ENCODE measurements at places on chromosomes 4 and X.
A peak's percentile ranks its signal among the peaks of the same experiment; 100 is the strongest.

DNA sequence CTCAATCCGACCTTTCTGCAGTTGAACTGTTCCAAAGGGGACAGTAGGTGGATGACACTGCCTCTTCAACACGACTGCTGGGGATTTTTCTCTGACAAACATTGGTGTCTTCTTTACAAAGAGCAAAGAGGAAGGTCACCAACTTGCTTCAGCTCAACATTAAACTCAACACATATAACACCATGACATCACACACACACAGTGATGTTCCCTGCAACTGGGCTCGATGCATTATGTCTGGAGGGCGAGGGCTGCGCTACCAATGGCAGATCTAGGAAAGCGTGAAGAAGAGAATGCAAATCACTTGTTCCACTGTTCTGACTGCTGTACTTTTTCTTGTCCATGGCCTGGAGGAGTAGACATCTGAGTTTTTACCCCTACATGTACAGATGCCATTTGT lies 385.9 kb downstream of the UNC5C start:
- DNase-seq: no peak

GRCh38 chrX:136538811-136539210 lies 6.8 kb downstream of the VGLL1 start:
- DNase-seq: no peak

- DNase-seq: no peak
These were observed 164.0 kb upstream of the MBNL3 start for GRCh38 chrX:132652871-132653270.

DNA sequence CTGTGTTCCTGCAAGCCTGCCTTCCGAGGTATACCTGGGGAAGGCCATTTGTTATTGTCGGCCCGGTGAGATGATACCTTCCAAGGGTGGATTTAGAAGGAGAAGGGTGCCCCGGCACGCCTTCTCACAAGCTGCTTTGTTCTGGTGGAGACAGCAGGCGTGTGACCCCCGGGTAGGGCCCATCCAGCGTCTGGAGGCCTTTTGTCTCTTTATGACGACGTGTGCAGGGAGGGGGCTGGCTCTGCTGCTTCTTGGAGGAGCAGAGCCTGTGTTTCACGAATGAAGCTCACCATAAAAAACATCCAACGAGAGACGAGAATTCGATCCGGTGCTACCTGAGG lies 45.3 kb downstream of the SHOX start:
- DNase-seq: no peak

DNA sequence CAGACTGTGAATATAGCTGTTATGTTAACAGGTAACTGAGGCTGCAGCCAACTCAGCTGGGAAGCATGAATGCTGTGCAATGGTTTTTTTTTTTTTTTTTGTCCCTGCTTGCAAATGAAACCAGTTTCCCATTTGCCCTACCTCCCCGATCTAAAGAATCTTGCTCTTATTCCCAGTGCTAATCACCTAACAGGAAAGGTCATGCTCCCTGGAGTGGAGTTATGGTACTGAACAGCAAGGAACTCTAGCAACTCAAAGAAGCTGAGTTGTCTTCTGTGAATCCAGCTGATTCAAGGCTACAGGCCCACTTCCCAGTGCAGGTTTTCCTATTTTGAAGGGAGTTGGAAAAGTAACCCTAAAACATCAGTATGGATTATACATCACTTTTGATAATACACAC lies 52.1 kb downstream of the HTR2C start:
- DNase-seq: no peak

DNA sequence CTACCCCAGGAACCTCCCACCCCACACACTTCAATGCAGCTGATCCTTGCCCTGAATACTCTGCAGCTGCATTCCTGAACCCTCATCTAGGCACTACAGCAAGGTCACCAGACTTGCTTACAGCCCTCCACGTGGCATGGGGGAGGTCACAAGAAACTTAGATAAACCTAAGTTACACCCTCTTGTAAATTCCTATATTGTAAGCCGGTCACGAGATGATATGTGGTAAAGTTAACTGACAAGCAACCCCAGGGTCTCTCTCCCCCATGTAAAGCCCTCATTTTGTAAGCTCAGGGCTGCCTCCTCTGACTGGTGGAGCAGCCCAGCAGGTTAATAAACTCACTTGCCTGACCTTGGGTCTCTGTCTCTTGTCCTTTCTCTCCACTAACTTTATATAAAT lies 570.7 kb downstream of the PCDH7 start:
- DNase-seq: no peak

GRCh38 chr4:92387459-92388069 lies 83.8 kb downstream of the GRID2 start:
- peak; percentile 24 for DNase-seq

DNA sequence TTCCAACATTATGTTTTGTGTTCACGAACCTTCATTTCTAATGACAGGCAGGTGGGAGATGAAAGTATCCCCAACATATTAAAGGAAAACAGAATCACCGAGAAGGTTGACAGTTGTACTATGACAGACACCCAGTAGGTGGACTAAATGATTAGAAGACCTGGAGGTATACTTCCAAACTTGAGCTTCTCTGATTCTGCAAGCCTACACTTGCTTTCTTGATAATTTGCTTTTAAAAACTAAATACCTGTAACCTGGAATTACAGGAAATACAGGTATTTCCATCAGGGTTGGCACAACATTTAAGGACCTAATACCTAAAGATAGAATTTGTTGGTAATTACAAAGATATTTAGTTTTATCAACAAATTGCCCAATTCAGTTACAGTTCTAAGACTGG lies 43.4 kb downstream of the C4orf51 start:
- DNase-seq: no peak

DNA sequence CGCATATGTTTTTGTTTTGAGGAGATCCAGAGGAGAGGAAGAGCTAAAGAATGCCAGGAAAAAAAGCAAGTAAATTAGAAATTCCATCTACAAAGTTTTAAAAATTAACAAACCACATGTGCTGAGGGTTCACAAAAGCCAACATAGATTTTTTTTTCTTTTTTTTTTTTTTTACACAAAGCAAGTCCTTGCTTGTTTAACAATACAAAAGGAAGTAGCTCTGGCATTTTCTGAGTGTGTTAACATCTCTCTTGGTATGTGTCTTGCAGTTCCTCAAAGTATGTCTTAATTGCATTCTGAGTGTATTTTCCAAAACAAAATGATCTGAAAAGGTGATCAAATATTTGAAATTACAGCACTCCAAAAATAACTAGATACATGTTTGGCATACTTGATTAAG lies 1682.7 kb upstream of the AGA start:
- no peak for DNase-seq

DNA sequence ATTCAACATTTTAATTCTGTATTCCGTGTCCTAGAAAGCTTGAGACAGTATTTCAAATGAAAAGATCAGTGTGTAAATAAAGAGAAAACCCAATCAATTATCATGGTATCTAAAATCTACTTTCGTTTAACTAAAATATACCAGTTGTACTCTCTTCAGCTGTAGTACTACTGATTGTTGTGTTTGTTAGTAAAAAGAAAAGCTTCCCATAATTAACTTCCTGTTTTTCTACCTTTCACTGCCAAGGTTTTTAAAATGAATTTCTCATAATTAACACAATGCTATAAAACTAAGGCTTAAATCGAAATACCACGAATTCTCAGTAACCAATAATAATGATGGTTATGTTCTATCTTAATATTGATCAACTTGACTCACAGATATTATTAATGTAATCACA lies 37.4 kb downstream of the PPP3CA start:
- no peak for DNase-seq

DNA sequence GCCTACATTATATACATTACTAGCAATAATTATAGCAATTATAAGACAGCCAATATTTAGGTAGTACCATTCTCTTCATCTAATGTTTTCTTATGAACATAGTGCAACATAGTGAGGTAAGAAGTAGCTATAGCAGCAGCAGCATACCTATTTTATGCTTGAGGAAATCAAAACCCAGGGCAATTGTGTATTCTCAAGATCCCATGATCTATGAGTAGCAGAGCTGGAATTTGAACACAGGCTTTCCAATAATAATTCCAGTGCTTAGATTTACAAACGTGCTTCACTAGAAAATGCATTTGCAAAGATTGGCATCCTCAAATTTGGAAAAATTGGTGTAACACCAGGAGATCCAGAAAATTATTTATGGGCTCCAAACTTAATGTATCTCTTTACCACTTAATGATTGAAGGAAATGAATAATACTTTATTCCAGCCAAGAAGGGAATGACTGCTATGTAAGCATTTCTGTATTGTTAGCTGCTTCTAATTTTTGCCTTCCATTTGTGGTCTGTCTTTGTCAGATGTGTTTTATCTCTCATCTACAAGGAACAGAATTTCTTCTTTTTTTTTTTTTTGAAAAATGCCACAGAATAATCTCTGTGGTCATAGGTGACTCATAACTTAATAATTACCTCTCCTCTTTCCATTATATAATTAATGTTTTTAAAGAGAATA lies 451.1 kb downstream of the ARAP2 start:
- DNase-seq: no peak

DNA sequence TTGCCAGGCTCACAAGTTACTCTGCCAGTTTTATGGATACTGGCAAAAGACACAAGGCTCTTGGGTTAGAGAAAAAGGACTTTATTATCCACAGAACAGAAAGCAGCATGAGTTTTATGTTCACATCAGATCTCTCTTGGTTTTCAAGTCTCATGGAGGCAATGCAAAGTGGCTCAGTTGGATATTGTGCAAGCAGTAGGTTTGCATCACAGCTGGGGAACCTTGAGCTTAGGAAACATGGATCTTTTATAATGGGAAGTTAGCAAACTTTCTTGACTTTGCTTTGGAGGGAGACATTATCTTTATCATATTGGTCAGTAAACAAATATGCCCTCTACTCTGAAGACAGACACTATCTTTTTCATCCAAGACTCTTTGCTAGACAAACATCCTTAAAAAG lies 109.2 kb upstream of the GRPR start:
- no peak for DNase-seq

- no peak for DNase-seq
These were observed 221.8 kb upstream of the GYPA start for GRCh38 chr4:144362366-144362765.

DNA sequence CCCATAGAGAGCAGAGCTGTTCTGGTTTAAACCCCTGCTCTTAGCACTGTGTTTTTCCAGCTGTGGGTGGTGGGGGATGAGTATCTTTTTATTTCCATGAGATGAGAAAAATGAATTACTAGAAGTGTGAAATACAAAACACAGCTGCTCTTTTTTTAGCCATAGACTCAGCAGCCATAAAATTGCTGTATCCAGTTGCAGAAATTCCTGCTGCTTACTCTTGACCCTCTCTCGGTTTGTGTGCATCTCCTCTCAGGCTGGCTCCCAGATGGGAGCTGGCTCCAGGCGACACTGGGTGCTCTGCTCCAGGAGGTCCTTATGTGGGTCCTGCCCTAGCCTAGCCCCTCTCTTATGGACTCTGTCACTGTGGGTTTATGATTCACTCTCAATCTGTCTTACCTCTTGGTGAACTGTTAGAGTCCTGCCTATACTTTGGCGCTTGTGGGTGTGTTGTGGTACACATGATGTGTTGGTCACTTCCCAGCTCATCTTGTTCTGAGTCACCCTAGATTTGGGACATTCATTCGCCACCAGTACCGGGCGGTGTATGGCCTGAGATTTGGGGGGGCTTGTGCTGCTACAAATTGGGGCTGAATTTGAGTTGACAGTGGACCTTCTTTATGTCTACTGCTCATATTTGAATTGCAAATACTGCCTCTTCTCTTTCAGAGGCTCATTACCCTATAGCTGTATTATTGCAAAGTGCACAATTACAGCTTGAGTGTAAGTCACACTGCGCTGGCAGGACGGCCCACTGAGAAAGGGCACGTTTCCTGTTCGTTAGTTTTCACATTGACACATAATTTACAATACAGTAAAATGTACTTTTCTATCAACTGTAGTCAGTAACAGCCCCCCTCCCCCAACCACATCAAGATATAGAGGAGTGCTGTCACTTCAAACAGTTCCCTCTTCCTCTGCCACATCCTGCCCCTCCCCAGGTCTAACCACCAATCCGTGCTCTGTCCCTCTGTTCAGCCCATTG lies 46.9 kb upstream of the MSANTD1 start:
- DNase-seq: peak; percentile 92

DNA sequence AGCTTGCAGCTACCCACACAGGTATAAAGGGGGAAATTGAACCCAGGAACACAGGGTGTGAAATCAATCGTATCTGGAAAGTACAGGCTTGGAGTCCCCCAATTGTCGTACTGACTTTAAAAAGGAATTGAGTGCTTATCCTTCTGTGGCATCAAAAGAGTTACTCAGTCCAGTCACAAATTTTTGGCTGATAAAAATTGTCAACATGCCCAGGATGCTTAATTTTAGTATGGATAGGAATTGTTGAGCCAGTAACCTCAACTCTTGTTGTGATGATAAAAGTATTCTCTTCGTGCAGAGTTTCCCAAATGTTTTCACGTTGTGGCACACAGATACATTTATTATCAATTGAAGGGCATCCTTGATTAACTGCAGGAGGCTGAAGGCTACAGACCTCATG lies 43.6 kb upstream of the FTHL17 start:
- DNase-seq: no peak

GRCh38 chr4:54651050-54651449 lies 6.7 kb upstream of the KIT start:
- DNase-seq: no peak

DNA sequence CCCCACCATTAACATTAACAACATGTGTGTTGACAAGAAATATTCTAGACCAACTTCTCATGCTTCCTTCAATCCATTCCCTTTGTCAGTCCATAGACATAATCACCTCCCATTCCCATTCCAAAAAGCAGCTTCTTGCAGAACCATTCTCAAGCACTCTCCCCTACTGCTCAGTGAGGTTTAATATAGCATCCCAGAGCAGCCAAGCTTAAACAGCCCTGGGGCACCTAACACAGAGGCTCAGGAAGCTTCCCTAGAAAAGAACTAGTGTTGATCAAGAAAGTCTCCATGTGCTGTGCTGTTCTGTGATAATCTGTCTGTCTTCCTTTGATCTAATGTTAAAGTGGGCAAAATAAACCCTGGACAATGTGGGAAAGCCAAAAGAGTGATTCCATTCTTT lies 174.2 kb upstream of the NOCT start:
- no peak for DNase-seq

- no peak for DNase-seq
These were observed 685 bp upstream of the NDNF start for GRCh38 chr4:121073004-121073435.

DNA sequence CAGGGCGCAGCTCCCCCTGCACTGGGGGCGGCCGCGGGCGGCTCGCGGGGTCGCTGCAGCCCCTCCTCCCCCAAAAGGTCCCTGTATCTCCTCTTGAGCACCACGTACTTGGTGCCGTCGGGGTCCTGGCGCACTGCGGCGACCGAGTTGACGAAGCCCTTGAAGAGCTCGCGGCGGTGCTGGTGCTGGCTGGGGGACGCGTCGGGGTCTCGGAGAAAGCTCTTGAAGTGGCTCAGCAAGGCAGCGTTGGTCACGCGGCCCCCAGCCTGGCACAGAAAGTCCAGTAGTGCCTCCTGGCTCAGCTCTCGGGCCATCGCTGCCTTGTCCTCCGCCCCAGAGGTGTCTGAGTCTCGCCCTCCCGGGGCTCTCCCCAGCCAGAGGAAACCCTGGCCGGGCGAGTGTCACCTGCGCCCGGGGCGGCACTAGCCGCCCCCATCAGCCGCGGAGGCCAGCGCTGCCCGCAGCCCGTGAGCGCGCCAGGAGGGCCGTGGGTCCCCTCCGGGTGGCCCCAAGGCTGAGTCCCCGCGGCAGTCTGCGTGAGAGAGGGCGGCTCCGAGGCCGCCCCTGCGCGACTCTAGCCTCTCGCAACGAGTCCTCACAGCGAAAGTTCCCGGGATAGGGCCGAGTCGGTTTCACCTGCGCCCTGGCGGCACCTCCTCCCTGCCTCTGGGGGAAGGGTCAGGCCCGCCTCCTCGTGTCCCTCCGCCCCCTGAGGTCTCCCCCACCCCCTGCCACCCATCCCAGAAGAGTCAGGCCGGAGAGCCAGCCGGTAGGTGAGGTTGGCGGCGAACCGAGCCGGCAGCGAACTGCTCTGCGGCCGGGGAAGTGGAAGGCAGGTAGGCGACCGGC lies at the start of gene SOWAHB:
TSS of gene SOWAHB (minus strand) at position 609 of the 849 bp plus-strand sequence. CDS start at position 314, 295 bp downstream.
- peak; percentile 4 for DNase-seq

Data from activated CD4-positive, alpha-beta T cell treated with anti-CD3 and anti-CD28 coated beads, Interleukin-2, Interleukin-6, amounts not matched to agents 100 ng/mL and 50 ng/mL, durations not matched to agents 16 hours and 8 hours (primary cell).